Fibroblast of upper back skin (primary cell): ENCODE measurements at places on chromosomes 13 and 19.

GRCh38 chr13:111494641-111495040 is 174.2 kb downstream of the TEX29 start:
- no peak for DNase-seq

DNA sequence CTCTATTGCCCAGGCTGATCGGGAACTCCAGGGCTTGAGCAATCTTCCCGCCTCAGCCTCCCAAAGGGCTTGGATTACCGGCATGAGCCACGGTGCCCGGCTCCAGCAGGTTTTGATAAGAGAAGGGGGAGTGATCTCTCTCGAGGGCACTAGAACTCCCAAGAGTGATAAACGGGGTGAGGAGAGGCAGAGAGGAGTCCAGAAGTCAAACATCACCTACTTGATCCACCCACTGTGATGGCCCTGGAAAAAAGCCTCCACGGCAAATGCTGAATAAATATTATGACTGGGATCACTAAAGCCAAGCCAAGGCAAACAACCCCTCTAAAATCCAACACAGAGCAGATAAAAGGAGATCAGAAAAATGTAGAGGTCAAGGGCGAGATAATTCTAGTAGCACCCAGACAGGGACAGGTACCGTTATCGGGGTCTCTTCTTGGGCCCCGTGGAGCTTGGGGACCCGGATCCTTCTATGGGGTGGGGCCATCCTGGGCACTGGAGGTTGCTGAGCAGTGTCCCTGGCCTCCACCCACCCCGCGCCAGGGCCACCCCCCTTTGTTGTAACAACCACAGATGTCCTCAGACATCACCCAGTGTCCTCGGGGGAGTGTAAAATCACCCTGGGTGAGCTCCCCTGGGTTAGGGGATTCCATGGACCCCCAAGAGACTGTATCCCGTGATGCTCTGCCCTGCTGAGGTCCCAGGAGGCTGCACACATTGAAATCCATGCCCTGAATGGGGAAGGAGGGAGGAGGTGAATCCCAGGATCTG is 3.7 kb upstream of the CREB3L3 start:
- no peak for DNase-seq

GRCh38 chr13:107113387-107113786 is 545.5 kb upstream of the ARGLU1 start:
- DNase-seq = no peak

GRCh38 chr13:76991432-76991795 is 467 bp upstream of the CLN5 start:
- DNase-seq = no peak

GRCh38 chr13:82593239-82593638 is 1289.0 kb downstream of the SLITRK1 start:
- DNase-seq = no peak

GRCh38 chr19:54248016-54248601 is 5.5 kb upstream of the LILRA6 start:
- DNase-seq = peak; percentile 13

GRCh38 chr13:49584771-49585182 is 581 bp downstream of the RCBTB1 start:
- no peak for DNase-seq

- DNase-seq = no peak
These were observed 5.0 kb upstream of the ADM5 start for GRCh38 chr19:49684251-49684982.

GRCh38 chr13:39107561-39107960 is 69.3 kb downstream of the NHLRC3 start:
- DNase-seq = no peak

DNA sequence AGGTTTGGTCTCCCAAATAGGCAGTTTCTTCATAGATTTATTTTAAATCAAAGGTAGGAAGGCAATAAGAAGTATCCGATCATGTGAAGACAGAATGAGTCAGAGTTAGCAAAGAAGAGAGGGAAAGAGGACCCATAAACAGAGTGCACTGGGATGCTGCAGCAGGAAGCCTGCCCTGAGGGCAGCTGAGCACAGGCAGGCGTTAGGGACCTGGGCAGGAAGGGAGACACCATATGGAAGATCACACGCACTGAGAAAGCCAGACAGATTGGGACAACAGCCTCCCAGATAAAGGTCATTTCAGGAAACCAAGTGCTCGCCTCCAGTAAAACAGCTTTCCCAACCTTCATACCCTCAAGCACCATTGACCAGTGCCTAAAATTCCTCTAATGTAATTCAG is 598.0 kb downstream of the EFNB2 start:
- no peak for DNase-seq

GRCh38 chr13:95301968-95302393 is 730 bp upstream of the ABCC4 start:
- DNase-seq = no peak

DNA sequence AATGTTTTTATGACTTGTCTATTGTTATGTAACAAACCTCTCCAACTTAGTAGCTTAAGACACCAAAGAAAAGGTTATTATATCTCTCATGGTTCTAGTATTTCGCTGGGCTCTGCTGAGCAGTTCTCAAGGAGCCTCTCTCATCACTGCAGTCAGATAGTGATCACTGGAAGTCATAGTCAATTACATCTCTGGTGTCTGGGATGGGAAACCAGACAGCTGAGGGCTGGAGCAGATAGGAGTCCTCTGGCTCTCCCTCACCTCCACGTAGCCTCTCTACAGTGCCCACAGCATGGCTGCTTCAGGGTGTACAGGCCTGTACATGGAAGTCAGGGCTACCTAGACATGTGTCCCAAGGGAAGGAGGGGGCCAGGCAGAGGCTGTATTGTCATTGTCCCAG is 507.5 kb downstream of the MYO16 start:
- no peak for DNase-seq

GRCh38 chr19:50046649-50047503 is 21.1 kb downstream of the ZNF473 start:
- no peak for DNase-seq

DNA sequence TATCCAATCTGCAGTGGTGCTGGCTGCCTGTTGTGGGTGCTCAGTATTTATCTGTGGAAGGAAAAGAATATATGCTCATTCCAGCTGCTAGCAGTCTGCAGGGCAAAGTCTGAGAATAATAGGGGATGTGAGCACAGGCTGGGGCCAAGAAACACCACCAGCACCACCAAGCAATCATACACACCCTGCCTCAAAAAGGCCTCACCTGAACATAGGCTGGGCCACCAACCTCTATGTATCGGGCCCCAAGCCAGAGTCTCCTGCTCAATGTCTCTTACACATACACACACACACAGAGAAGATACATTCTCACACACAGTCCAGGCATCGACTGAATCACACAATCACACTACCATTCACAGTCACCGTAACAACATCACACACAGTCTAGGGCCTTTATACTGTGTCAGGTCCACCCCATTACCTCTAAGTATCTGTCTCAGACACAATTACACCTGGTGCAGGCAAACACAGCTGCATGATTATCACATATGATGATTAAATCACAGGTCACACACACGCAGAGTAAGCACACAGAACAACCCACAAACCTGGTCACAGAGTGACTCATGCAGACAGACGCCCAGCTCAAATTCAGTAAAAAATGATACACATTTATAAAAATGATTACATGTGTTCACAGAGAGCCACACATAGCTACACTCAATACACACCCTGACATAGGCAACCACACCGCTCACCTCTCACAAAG is 1.3 kb upstream of the ZSCAN22 start:
- no peak for DNase-seq

GRCh38 chr19:45863840-45864628 is at the start of gene FOXA3:
Gene FOXA3, plus strand, starts transcription at chr19:45864326. Its CDS starts 131 bp downstream, at chr19:45864457.
- DNase-seq = peak; percentile 34

DNA sequence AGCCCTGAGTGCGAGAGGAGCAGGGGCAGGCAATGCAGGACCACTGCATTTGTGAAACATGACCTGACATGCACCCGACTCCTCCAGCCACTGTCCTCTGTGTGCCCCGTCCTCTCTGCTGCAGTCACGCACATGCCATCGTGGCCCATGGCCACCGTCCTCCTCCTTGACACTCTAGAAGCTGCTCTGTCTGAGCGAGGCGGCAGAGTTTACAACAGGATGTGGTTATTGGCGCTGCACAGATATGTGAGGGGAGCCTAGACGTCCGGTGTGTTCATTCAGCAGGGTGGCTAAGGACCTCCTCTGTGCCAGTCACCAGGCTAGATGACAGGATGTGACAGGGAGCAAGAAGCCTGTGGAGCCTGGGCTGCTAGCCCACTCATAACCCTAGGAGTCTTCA is 277.8 kb downstream of the FOXO1 start:
- no peak for DNase-seq

GRCh38 chr13:72652681-72653080 is 74.7 kb downstream of the MZT1 start:
- DNase-seq = peak; percentile 4

DNA sequence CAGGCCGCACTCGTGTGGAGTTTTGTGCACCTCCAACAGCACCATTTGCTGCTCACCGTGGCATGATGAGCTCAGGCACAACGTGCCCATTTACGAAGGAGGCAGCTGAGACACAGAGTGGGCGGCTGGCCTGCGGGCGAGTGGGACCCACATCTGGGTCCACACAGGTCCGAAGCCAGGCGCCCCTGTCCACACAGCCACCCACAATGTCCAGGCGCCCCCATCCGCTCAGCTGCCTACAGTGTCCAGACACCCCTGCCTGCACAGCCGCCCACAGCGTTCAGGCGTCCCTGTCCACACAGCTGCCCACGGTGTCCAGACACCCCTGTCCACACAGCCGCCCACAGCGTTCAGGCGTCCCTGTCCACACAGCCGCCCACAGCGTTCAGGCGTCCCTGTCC is 42.5 kb upstream of the F7 start:
- no peak for DNase-seq

DNA sequence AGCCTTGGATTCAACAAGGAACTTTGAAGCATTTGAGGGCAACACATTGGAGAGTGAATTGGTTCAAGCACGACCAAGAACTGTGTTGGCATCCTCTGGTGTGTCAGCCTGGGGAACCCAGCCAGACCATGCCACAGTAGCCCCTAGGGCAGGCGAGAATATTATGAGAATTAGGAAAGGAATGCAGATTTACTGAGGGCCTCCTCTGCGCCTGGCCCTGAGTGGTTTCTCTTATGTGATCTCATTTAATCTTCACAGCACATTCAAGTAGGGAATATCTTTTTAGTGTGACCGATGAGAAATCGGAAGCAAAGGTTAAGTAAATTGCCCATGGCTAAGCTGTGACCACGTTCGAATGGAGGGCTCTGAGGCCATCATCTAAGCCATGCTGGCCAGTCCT is 15.3 kb upstream of the ERICH6B start:
- DNase-seq = no peak

DNA sequence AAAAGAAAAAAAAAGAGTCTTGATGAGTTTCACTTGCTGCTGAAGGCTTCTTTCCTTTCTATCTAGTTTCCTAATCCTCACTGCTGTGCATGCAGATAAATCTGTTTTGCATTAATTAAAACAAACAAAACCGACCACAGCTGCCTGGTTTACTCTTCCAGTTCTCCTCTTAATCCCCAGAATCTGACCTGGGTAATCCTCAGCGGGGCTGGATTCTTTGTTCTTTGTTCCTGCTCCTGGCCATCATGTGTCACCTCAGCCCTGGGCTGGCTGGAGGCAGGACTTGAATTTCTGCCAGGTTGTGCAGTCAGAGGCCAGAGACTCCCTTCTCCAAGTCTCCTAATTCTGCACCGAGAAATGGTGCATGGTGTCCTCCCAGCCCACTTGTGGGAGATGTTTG is 52.2 kb upstream of the CYP4F8 start:
- DNase-seq = peak; percentile 7

DNA sequence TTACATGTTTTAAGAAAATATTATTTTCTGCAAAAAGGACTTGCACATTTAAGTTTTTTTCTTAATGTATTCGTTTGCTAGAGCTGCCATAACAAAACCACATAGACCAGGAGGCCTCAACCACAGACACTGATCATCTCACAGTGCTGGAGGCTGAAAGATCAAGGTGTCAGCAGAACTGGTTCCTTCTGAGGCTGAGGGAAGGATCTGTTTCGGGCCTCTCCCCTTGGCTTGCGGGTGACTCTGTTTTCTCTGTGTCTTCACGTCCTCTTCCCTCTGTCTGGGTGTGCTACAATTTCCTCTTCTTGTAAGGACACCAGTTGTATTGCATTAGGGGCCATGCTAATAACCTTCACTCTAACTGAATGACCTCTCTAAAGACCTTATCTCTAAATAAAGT is 364.2 kb downstream of the IRS2 start:
- DNase-seq = no peak

GRCh38 chr13:50209631-50210030 is 194.4 kb downstream of the KCNRG start:
- peak; percentile 29 for DNase-seq

DNA sequence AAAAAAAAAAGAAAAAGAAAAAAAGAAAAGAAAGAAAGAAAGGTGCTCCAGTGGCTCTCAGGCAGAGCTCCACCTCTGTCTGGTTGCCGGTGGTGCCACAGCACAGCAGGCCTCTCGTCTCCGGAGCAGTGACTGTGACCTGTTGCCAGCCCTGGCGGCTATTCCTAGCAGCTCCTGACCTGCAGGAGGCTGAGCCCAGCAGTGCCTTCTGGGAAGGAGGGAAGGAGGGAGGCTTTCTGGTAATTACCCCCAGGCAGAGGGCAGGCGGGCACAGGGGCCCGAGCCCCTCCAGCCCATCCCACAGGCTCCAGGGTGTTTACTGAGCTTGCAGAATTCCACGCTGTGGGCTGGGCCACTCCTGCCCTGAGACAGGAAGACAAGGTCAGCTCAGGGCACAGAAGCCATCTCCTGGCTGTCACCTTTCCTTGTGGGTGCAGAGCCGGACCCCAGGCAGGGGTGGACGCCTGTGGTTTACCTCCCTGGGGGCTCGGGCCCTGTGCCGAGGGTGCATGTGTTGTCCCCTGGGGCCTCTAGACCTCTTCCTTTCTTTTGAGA is 77.9 kb downstream of the GNG7 start:
- DNase-seq = no peak

GRCh38 chr13:39341251-39341650 is 261.7 kb downstream of the LHFPL6 start:
- DNase-seq = no peak

GRCh38 chr19:3931041-3931440 is 1.8 kb upstream of the NMRK2 start:
- DNase-seq = no peak

DNA sequence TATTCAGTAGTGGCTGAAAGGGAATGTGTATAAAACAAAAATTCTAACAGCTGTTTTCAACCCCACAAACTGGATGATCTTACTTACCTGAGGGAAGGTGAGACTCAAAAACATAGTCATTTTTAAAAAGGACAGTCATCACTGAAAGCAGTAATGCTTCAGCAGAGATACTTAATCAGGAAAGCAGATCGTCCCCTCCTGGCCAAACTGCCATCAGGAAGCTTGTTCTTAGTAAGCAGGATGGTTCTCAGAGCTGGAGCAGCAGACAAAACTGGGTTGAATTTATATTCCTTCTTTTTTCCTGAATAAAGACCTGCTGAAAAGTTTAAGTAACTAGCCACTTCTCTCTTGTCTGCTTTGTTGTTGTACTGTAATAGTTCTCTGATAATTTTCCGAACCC is 1156.5 kb downstream of the OLFM4 start:
- no peak for DNase-seq
